ENCODE measurements at places on chromosomes 11 and 22. TPM values are rescaled to one million over a fixed set of nuclear protein-coding genes. Genes with fewer than 3 reads are reported as not detected.

- no peak for DNase-seq
Measured at GRCh38 chr11:92770981-92771380, 198.5 kb upstream of the MTNR1B start.

Gene IGLL1
- total RNA-seq = not detected

GRCh38 chr22:31291481-31292235 lies 630 bp downstream of the PIK3IP1 start:
- no peak for DNase-seq

DNA sequence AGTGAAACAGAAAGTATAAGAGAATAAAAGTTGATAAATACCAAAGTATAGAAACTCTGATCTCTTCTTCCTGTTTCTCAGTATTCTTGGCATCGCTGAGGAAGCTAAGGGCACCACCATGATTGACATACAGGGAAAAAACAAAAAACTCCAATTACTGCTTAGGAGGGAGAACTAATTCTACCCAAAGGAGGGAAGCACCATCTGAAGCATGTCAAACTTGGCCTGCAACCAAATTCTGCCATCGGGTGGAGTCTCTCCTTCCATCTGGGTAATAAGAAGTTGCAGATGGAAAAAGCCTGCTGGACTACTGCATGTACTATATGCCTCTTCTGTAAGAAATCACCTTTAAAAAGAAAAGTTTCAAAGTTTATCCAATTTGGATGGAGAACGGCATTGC lies 30.5 kb upstream of the PPP2R1B start:
- DNase-seq = no peak

Gene P2RX6
- 0.28 TPM for total RNA-seq

DNA sequence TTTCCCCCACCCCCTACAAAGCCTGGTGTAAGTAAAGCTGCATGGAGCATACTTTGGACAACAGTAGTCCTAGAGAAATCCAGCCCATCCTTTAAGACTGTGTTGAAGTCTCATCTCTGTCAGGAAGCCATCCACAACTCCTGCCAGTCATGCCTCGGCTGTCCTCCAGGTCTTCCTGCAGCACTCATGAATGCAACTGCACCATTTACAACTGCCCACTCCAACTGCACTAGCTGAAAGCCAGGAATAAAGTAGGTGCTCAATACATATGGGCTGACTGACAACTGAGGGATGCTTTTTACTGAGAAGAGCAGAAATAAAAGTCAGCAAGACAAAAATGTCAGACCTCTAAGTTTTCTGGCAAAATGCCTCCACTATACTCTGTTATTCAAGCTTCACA lies 27.4 kb downstream of the IL18BP start:
- no peak for DNase-seq
